ENCODE measurements at places on chromosomes 4 and X.

DNA sequence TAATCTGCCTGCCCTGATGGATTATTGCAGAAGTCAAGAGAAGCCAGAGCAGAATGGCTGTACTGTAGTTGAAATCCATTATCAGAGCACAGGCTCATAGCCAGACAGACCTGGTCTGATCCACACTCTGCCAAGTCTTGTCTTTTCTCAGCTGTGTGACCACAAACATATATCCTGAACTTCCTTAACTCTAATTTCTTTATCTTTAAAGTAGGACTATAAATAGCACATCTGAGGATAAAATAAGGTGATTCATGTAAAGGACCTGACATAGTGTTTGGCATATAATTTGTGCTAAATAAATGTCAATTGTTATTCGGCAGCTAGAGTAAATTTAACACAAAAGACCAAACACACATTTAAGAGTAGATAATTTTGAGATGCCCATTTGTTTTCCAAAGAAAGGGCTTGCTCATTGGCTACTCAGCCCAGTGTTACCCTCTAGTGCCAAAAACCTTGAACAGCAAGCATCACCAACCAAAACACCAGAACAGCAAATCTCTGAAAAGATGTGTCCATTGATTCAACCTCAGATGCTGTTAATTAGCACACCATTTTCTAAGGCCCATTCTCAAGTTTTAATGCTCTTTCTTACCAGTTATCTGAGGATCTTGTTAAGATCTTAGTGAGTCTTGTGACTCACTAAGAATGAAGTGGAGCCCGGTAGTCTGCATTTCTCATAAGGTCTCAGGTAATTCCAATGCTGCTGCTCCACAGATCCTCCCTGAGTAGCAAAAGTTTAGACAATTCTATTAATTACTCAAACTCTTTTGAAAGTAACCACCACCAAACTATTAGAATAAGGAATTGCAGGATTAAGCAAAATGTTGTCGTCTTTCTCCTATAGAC lies 108.8 kb downstream of the HHIP start:
- DNase-seq, result no peak

- DNase-seq, result no peak
Measured at GRCh38 chr4:9996319-9997110, 24.8 kb downstream of the SLC2A9 start.

DNA sequence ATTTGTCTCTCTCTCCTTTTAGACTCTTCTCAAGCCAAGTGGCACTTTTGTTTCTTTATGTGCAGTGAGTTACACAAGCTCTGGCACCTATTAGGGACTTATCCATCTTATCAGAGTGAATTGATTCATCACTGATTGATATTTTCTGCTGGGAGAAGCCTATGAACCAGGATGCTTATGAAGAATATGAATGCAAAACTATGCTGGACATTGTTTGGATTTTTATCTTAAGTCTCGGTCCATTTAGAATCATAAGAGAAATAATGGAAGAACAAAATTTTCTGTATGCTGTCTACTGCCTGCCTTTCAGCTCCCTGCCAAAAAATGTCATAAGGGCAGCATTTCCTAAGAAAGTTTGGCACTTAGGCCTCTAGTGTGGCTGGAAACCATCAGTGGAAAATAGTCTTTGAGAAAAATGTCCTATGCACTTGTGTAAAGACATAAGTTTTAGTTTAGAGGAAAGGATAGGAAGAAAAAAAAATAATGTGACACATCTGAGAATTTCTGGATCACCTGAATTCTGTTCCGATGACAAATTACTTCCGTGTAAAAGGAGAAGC lies 365.7 kb upstream of the MAD2L1 start:
- DNase-seq, result no peak

GRCh38 chrX:30607155-30607554 lies 29.6 kb upstream of the TASL start:
- DNase-seq, result no peak

DNA sequence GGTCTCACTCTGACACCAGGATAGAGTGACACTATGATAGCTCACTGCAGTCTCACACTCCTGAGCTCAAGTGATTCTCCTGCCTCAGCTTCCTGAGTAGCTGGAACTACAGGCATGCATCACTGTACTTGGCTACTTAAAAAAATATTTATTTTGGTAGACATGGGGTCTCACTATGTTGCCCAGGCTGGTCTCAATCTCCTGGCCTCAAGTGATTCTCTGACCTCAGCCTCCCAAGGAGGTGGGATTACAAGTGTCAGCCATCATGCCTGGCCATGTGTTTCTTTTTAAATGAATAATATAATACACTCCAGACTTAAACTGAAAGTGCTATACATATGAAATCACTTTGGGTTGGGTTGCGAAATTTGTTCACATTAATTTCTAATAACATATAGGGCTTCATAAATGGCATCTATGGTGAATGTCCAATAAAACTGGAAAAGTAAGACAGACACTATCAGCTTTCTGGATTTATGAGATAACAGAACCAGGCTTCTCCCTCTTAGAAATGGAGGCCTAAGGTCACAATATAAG lies 48.0 kb downstream of the SEC24D start:
- DNase-seq, result no peak

DNA sequence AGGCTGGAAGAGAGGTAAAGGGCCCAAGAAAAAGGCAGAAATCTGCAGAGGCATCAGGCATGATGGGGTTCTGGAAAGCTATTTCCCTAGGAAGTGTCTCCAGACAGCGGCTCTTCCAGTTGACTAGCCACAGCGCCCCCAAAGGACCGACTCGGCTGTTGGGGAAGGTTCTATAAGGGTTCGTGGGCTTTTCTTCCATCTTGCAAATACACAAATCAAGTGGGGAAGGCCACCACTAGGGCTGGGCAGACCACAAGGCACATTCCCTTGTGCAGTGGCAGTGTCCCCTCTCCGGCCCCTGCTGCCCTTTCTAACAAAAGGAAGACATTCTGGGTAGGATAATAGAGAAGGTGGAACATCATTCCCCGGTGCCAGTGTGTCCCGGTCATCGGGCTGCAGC lies 18.2 kb downstream of the BCOR start:
- DNase-seq, result no peak

DNA sequence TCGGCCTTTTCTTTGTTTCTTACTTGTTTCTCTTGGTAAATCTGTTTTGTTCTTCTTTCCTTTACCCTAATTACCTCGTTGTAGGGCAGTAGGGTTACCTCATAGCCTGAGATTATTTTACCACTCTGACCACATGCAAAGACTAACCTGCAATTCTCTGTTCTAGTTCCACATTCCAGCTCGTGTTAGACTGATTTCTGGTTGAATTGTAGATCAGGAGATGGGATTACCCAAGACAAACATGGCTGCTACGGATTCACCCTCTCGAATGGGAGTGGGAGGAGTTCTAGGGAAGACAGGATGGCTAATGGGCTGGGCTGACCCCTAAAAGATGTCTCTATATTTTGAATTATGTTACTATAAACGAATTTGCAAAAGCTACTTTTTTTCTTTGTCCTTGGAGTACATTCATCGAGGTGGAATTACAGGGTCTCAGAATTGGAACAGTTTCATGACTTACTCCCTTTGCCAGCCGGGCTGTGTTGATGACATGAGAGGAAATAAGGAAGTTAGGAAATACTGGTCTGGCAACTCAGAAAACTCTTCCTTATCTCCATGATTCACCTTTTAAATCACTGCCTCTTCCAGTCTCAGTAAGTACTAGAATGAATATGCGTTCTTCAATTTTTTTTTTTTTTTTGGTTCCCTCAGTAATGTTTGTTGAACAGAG lies 36.7 kb upstream of the FBXW7 start:
- DNase-seq, result no peak

DNA sequence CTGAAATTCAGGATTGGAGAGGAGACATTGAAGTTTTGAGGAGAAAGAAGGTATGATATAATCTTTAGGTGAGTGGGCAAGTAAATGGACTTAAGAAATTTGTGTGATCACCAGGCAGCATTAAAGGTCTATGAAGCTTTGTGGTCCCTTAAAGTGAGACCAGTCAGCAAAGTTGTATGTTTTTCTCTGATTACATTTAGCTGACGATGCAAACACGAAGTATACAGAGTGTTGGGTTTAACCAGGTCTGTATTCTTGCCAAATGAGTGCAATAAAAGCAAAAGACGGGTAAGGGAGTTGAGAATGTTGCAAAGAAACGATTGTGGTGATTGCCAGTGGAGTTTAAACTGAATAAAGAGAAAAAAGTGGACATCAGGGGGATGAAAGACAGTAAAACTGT lies 11.6 kb upstream of the YIPF6 start:
- DNase-seq, result no peak

Measured in activated gamma-delta T cell treated with anti-CD3 and anti-CD28 coated beads, Interleukin-2, amount 50 U/mL, for 16 hours (primary cell).